T-helper 17 cell (primary cell): ENCODE measurements at places on chromosomes 1 and 21.

- no peak for DNase-seq
These were observed 562 bp downstream of the MAP7D1 start for GRCh38 chr1:36156329-36157114.

DNA sequence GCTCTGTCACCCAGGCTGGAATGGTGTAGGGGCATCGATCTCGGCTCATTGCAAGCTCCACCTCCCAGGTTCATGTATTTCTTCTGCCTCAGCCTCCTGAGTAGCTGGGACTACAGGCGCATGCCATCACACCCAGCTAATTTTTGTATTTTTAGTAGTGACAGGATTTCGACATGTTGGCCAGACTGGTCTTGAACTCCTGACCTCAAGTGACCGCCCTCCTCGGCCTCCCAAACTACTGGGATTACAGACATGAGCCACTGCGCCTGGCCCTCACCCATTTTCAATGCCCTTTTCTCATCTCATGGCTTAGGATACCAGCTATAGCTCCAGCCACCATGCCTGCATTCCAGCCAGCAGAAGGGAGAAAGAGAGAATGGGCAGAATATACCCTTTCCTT lies 12.9 kb upstream of the SOX13 start:
- no peak for DNase-seq

GRCh38 chr1:225479996-225480720 lies 52.3 kb upstream of the LBR start:
- DNase-seq, result no peak

GRCh38 chr1:150621497-150622302 lies 7.7 kb downstream of the ENSA start:
- peak; percentile 35 for DNase-seq

DNA sequence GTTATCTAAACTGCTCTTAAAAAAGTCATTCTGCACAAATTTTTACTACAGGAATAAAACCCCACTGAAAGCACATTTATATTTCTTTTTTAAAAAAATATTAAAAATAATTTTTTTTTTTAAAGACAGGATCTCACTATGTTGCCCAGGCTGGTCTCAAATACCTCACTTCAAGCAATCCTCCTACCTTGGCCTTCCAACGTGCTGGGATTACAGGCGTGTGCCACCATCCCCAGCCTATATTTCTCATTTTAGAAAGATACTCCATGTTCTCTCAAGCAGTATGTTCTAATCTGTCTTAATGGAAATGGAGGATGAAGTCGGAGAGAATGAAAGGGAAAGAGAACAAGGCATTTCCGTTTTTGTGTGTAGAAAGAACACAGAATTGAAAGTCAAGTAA lies 17.1 kb downstream of the USP24 start:
- DNase-seq, result no peak

DNA sequence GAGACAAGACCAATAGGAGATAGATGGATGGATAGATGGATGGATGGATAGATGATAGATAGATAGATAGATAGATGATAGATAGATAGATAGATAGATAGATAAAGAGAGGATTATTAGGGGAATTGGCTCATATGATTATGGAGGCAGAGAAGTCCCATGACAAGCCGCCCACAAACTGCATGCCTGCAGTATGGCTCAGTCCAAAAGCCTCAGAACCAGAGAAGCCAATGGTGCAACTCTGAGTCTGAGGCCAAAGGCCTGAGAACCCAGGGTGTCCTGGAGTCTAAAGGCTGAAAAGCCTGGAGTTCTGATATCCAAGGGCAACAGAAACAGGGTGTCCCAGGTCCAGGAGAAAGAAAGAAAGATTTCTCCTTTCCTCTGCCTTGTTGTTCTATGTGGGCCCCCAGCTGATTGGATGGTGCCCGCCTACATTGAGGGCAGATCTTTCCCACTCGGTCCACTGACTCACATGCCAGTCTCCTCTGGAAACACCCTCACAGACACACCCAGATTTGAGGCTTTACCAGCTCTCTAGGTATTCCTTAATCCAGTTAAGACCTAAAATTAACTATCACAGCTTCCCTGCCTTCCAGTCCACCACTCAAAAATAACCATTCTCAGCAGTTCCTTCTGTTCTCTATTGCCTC lies 39.6 kb upstream of the IRF2BP2 start:
- no peak for DNase-seq

DNA sequence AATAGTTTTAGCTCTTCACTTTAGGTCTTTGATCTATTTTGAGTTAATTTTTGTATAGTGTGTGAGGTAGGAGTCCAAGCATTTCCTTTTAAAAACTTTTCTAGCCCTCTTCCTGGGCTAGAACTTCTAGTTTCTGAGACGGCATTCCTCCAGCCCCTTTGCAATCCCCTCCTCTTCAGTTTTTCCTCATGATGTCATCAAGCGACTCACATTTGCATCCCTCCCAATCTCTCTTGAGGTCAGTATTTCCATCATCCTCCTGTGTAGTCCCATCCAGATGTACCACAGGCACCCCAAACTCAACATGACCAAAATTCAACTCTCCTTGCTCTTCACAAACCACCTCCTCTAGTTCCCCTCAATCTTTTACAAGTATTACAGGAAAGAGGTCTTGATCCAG lies 10.7 kb downstream of the HMGN2 start:
- no peak for DNase-seq

DNA sequence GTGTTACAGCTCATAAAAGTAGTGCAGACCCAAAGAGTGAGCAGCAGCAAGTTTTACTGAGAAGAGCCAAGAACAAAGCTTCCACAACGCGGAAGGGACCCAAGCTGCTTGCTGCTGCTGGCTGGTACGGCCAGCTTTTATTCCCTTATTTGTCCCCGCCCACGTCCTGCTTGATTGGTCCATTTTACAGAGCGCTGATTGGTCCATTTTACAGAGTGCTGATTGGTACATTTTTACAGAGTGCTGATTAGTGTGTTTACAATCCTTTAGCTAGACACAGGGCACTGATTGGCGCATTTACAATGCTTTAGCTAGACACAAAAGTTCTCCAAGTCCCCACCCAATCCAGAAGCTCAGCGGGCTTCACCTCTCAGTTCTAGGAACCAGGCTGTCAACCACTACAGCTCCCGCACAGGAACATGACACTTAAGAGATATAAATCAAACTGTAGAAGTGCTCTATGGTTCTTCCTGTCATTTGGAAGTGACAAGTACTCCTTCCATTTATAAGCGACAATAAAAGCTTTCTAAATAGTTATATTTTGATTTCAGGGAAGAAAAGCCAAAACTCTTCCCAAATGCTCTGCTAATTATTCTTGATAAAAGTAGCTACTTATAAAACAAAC lies 28.5 kb downstream of the RNF115 start:
- no peak for DNase-seq

DNA sequence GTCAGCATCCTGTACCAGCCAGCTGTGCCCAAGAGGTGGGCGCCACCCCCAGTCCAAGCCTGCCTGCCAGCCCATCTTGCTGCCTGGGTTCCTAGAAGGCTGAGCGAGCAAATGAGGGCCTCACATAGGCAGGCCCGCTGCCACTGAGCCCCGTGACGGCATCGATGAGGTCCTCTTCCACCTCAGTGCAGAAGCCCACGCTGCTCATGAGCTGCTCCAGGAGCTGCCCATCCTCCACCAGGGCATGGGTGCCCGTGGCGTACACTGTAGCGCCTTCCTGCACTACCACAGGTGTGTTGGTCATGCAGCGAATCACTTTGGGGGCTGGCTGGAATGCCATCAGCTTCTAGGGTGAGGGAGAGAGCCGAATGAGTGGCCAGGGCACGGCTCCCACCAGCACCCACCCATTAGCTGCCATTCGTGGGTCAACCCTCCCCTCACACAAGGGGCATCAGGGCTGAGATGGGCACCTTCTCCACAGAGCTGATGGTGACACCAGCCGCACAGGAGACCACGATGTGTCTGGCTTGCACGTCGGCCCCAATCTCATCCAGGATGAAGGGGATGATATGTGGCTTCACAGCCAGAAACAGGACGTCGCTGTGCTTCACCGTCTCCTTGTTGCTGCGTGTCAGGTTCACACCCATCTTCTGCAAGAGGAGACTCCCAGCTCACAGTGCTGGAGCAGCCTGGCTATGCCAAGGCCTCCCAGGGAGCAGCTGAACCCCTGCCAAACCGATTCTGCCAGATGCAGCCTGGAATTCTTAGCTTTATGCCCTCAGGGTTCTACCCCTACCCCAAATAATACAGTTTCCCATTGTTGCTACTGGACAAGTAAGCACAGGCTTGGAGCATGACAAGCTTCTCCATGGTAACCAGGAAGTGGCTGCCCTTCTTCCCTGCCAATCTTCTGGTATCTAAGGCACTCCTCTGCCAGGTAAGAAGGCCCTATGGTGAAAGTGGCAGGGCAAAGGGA lies 2.0 kb downstream of the PYCR2 start:
- no peak for DNase-seq

DNA sequence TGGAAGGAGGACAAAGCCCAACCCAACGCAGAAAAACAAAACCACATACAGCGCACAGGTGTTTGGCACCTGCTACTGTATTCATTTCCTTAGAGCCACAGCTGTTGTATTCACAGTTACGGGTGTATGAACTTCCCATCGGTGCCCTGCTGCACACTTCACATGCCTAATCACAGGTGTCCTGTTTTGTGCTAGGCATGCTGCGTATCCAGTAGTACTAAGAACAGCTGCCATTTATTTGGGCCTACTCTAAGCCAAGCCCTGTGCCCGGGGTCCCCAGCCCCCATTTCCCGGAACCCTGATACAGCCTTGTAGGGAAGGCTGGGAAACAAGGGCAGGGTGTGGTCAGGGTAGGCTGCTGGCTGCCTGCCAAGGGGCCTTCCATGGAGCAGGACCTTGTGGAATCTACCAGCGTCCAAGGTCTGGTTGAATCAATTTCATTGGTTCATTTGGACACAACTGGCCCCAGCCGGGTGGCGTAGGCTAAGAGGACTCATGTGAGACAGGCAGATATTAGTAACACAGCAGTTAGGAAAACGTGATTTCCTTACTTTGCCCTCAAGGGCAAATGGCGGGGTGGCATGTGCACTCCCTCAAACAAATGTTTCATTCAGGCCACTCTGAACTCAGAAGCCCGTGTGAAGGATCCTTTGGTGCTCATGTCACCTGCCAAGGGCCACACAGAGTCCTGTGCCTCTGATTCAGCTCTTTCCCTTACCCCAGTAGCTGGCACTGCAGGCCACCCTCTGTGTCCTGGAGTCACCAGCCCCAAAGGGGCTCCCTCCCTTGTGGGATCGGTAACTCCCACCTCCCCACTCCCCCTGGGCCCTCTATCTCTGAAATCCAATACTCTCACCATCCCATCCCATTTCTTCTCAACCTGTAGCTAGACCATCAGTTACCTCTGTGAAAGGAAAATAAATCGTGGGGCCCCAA lies 986 bp upstream of the RNF186 start:
- no peak for DNase-seq

DNA sequence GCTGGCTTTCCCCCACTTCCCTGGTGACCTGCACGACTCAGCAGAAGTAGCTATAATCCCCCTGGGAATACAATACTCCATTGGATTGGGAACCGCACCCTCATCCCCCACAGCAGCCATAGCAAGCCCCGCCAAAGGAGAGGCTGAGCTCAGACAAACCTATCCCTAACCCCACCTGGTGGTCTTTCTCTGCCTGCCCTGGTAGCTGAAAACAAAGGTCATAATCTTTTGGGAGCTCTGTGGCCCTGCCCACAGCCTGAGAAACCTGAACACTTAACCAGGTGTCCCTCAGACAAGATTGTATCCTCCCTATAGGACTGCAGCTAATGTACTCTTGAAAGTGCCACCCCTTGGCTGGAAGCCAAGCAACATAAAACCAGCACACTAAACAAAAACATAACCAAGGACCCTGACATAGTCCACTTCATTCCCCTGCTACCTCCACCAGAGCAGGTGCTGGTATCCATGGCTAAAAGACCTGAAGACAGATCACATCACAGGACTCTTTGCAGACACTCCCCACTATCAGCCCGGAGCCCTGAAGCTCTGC lies 71.6 kb upstream of the RUNX1 start:
- DNase-seq, result no peak

DNA sequence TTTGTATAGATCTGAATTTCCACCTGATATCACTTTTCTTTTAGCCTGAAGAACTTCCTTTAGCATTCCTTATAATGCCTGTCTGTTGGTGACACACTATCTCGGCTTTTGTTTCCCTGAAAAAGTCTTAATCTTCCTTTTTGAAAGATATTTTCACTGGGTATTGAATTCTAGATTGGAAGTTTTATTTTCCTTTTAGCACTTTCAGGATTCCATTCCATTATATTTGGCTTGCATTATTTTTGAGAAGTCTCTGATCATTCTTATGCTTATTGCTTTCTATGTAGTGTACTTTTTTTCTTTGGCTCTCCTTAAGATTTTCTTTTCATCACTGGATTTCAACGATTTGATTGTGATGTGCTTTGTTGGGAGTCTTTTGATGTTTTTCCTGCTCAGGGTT lies 510.7 kb downstream of the RWDD3 start:
- no peak for DNase-seq

- no peak for DNase-seq
These were observed 6.7 kb downstream of the CERS2 start for GRCh38 chr1:150967936-150968335.

GRCh38 chr1:17711577-17711910 lies 43.6 kb upstream of the ACTL8 start:
- no peak for DNase-seq

- DNase-seq, result no peak
These were observed 36.9 kb downstream of the FGGY start for GRCh38 chr1:59333626-59334277.

GRCh38 chr1:156177919-156178654 lies 15.8 kb upstream of the SLC25A44 start:
- no peak for DNase-seq

GRCh38 chr1:242811092-242811840 lies 286.8 kb upstream of the PLD5 start:
- DNase-seq, result no peak

GRCh38 chr1:78673120-78673519 lies 23.5 kb downstream of the IFI44 start:
- peak; percentile 7 for DNase-seq

DNA sequence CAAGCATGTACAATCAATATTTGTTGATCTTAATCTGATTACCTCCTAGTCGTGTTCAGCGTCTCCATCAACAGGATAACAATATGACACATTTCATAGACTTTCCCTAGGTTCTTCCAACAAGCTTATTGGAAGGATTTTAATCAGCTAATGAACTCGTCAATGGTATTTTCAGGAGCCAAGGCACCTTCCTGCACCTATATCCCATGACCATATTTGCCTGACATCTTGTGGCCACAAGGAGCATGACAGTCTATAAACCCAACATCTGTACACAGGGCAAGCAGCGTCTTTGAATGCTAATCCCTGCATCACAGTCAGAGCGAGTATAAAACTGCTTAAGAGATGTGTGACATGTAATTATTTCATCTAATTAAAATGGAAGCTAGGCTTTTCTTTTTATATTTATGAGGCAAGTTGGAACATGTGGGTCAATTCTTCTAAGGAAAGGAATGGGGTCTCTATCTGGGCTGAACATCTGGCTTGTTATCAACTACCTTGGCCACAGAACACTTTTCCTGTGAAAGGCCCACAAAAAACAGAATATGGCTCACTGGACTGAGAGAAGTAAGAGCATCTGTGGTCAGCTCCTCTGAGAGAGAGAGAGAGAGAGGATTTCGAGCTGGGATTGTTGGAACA lies 388.8 kb downstream of the NTNG1 start:
- no peak for DNase-seq

GRCh38 chr1:211708006-211708405 lies 32.6 kb upstream of the NEK2 start:
- DNase-seq, result no peak
